ENCODE measurements at places on chromosomes 7 and 10. TPM values are rescaled to one million over a fixed set of nuclear protein-coding genes. Genes with fewer than 3 reads are reported as not detected.
A peak's percentile ranks its signal among the peaks of the same experiment; 100 is the strongest.

DNA sequence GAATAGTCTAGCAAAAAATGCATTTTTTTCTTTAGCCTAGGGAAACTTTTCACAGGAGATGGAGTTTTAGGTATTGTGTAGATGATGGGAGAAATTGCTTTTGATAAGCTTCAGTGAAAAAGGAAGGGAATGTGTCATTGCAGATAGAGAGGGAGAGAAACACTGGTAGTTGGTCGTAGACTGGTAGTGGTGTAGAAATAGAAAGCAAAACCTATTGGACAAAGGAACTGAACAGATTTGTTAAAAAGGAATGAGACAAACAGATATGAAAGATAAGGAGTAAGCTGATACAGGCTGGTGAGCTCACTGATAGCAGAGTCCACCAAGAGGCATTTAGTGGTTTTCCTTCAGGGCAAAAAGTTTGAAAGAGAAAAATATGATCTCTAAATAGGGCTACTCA is 94.3 kb downstream of the ZEB1 start:
- peak; percentile 9 for DNase-seq

DNA sequence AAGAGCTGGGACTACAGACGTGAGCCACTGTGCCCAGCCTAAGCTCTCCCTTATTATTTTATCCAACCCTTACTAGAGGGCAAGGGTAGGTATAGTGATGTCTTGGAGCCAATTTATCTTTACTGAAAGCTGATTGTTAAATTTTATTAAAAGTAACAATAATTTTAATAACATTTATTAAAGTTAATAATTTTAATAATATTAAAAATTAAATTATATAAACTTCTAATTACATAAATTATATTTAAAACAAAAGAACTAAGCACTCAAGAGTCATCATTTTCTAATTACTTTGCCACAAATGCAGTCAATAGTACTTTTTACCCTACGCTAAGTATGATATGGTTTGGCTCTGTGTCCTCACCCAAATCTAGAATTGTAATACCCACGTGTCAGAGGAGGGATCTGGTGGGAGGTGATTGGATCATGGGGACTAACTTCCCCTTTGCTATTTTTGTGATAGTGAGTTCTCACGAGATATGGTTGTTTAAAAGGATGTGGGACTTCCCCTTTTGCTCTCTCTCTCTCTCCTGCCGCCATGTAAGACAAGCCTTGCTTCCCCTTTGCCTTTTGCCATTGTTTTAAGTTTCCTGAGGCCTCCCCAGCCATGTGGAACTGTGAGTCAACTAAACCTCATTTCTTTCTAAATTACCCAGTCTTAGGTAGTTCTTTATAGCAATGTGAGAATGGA is 58.4 kb upstream of the ETV1 start:
- DNase-seq, result no peak

- no peak for DNase-seq
These were observed 57.0 kb downstream of the CHST3 start for GRCh38 chr10:72020914-72021809.

The LLCFC1 gene
- not detected for total RNA-seq

DNA sequence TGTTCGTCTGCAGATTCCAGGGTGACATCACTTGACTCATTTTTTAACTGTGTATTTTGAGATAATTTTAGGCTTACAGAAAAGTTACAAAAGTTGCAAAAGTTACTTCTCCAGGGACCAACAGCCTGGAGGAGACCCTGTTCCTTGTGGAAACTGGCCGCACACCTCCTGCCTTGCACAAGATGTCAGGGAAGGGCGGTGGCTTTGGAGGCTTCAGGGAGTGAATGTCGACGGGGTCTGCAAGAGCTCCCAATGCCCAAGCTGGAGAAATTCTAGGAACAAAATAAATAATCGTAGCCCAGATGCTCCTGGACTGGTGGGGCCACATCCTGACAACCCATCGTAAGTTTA is 62.2 kb upstream of the FAM20C start:
- DNase-seq, result no peak

The CLDN3 gene
- not detected for total RNA-seq

The KCNMA1 gene
- 103 TPM for total RNA-seq

Data from fibroblast of lung (primary cell).